ENCODE measurements at places on chromosomes 2 and 18. TPM values are rescaled to one million over a fixed set of nuclear protein-coding genes. Genes with fewer than 3 reads are reported as not detected.

DNA sequence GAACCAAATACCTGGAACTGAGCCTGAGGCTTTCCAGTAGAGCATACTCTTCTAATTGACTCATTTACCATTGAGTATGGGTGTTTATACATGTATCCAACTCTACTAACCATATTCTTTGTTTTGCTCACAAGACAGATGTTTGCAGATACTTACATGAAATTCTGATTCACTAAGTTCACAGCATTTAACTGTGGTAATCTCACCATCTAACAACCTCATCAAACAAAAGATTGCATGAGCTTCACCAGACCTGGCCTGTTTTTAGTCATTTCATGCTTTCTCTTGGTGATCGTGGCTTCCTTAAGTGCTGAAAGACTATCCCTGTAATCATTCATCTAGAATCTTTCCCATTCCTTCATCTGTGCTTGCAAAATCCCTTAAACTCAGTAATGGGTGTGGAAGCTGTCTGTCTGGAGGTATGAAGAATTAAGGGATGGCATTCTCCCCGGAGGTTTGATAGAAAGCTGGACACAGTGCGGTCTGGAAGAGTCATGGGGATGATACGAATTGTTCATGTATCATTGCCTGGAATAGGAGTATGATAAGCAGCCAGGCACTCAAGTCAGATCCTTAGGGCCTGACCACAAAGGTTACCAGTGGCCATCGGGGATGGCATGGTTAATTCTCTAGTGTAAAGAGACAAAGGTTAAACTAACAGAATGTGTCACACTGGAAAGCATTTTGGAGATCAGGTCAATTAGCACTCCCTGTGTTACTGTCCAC is 42.0 kb upstream of the IL1R1 start:
- H3K27me3 ChIP-seq, result peaks cover 5% of the 10 kb centered on the region
- H3K4me1 ChIP-seq, result peaks cover 7% of the 10 kb centered on the region

DNA sequence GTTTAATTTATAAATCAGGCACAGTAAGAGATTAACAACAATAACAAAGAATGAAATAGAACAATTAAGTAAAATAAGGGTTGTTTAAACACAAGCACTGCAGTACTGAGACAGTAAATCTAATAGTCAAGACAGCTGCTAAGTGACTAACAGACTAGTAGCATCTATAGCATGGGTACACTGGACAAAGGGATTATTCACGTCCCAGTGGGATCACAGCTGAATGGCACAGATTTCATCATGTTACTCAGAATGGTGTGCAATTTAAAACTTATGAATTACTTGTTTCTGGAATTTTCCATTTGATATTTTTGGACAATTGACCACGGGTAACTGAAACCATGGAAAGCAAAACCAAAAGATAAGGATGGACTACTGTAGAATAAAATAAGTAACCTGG is 161.9 kb upstream of the DAPL1 start:
- no peak overlapping the region for H3K4me3 ChIP-seq
- no peaks in the 10 kb centered on the region for H3K4me1 ChIP-seq
- DNase-seq, result no peak

DNA sequence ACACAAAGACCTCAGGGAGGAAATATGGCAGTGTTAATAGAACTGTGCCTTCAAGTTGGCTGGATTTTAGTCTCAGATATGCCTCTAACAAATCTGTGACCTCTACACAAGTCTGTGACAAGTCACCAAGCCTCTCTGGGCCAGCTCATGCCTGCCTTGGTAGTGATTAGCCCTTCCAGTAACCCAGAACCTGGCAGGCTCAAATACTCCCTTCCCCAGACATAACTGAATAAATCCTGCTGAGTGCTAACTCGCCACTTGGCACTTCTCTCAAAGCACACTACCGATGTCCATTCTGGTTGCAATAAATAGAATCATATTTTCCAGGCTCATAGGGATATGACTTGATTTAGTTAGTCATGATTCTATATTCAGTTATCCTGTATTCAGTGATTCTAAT is 15.3 kb upstream of the THSD7B start:
- no peaks in the 10 kb centered on the region for H3K4me1 ChIP-seq
- DNase-seq, result no peak

DNA sequence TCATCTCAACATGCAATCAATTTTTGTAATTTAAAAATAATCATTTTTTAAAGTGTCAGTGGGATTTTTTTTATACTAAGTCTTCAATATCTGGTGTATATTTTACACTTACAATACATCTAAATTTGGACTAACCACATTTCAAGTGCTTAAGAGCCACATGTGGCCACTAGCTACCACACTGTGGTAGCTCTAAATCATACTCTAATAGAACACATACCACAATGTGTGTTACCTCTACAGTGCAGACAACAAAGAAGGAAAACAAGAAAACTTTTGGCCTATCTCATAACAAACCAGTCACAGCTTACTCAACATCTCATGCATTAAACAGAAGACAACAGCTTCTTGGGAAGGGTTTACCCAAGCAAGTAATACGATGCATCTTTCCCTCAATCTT is 24.5 kb downstream of the PIAS2 start:
- H3K4me1 ChIP-seq, result peaks cover 7% of the 10 kb centered on the region
- DNase-seq, result no peak
- no peaks in the 10 kb centered on the region for H3K27me3 ChIP-seq
- no peak overlapping the region for H3K4me3 ChIP-seq

DNA sequence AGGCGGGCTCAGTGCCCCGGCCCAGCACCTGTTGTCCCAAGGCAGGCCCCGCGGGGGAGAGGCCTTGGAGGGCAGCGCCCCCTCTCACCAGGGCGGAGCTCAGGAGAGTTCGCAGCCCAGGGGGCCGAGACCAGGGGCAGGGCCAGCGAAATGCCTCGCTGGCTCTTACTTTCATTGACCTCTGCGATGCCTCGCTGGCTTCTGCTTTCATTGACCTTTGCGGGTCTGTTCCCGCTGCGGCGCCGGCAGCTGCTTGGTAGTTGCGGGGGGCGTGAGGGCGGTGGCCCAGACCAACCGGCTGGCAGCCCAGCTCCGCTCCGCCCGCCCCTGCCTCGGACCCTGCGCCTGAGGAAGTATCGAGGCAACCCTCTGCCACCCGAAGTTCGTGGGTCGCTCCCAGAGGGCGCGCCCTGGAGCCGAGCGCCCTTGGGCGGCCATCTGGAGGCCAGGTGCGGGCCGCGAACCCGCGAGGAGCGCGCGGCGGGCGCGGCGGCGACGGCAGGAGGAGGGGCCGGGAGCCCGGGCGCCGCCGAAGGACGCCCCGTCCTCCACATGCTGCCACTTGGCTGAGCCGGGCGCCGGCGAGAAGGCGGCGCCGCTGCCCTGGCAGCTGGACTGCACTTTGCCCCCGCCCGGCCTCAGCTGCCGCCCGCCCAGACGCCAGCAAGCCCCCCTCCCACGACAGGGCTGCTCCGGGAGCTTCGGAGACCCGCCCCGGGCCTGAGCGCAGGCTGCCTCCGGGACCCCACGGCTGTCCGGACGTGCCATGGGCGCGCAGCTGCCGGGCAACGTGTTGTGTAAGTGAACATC is 118.0 kb upstream of the MSTN start:
- no peaks in the 10 kb centered on the region for H3K27me3 ChIP-seq
- no peak overlapping the region for H3K27ac ChIP-seq
- peak overlapping the region; percentile 65 for H3K4me3 ChIP-seq
- peaks cover 16% of the 10 kb centered on the region for H3K4me1 ChIP-seq
- H3K36me3 ChIP-seq, result no peaks in the 10 kb centered on the region
- DNase-seq, result peak; percentile 70

- no peak overlapping the region for H3K4me3 ChIP-seq
- no peaks in the 10 kb centered on the region for H3K4me1 ChIP-seq
- no peak overlapping the region for H3K27ac ChIP-seq
- H3K27me3 ChIP-seq, result no peaks in the 10 kb centered on the region
Observed at GRCh38 chr2:238004077-238004830, 37.4 kb downstream of the UBE2F start.

DNA sequence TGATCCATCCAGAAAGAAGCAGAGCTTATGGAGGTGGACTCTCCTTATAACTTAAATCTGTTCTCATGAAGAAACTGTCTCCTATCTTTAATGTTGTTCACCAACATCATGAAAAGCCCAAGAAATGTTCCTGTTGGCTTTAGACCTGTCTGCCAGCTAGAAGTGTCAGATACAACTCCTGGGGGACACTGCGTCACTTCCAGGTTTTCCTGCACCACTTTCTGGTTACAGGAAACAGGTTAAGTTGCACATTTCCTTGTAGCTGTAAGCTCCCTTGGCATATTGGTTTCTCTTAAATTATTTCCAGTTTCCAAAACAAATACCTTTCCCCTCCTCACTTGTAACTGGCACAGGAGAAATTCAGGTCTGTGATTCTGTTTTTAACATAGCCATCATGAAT is 2.9 kb downstream of the CEP68 start:
- H3K36me3 ChIP-seq, result no peaks in the 10 kb centered on the region
- no peak overlapping the region for H3K27ac ChIP-seq
- DNase-seq, result no peak
- peaks cover 28% of the 10 kb centered on the region for H3K4me1 ChIP-seq
- no peak overlapping the region for H3K4me3 ChIP-seq

GRCh38 chr2:159084384-159085370 is 116.2 kb downstream of the TANC1 start:
- H3K27me3 ChIP-seq, result no peaks in the 10 kb centered on the region
- no peak overlapping the region for H3K4me3 ChIP-seq
- H3K36me3 ChIP-seq, result no peaks in the 10 kb centered on the region
- H3K4me1 ChIP-seq, result peaks cover 8% of the 10 kb centered on the region
- no peak overlapping the region for H3K27ac ChIP-seq
- DNase-seq, result no peak

DNA sequence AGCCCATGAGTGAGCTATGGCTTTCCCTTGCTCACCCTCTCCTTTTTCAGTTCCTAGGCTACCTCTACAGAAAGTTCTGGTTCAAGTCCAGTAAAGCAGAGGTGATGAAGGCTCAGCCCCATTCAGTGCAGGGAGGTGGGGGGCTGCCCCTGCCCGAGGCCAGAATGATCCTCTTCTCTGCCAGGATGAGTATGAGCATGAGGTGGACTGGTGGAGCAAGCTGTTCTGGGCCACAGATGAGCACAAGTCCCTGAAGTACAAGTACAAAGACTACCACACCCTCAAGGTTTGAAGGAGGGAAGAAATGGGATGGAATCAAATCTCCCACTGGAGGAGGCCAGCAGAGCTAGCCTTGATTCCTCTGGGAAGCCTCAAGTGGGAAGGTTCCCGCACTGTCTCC is 42.4 kb downstream of the LMAN2L start:
- no peaks in the 10 kb centered on the region for H3K36me3 ChIP-seq
- H3K27ac ChIP-seq, result no peak overlapping the region
- no peak overlapping the region for H3K4me3 ChIP-seq
- no peaks in the 10 kb centered on the region for H3K27me3 ChIP-seq
- DNase-seq, result no peak

GRCh38 chr2:104850361-104851290 is 3.3 kb upstream of the POU3F3 start:
- H3K27ac ChIP-seq, result no peak overlapping the region
- H3K27me3 ChIP-seq, result peaks cover 69% of the 10 kb centered on the region
- peak; percentile 19 for DNase-seq
- peaks cover 34% of the 10 kb centered on the region for H3K4me1 ChIP-seq
- H3K4me3 ChIP-seq, result no peak overlapping the region
- no peaks in the 10 kb centered on the region for H3K36me3 ChIP-seq

- peaks cover 42% of the 10 kb centered on the region for H3K4me1 ChIP-seq
- H3K27ac ChIP-seq, result peak overlapping the region; percentile 98
- no peaks in the 10 kb centered on the region for H3K27me3 ChIP-seq
- no peaks in the 10 kb centered on the region for H3K36me3 ChIP-seq
- peak overlapping the region; percentile 82 for H3K4me3 ChIP-seq
Observed at GRCh38 chr2:231709981-231710798, 1.9 kb downstream of the PTMA start.

DNA sequence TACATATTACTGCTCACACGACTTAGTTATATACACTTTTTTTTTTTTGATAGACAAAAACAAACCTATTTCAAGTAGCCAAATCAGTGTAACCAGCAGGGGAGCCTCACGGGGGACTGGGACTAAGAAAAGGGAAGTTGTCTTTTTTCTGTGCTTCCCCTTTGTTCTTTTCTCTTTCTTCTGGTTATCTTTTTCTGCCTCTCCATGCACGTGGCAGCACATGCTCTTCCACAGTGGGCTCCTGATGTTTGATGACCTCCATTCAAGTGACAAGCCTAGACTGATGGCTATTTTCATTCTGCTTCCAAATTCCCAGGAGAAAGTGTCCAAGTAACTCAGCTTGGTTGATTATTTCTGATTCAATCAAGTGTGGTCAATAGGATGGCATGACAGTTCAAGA is 98.2 kb upstream of the STK39 start:
- H3K4me1 ChIP-seq, result peaks cover 22% of the 10 kb centered on the region
- H3K27me3 ChIP-seq, result no peaks in the 10 kb centered on the region
- H3K27ac ChIP-seq, result no peak overlapping the region
- H3K4me3 ChIP-seq, result no peak overlapping the region

- no peak overlapping the region for H3K27ac ChIP-seq
- H3K36me3 ChIP-seq, result no peaks in the 10 kb centered on the region
- DNase-seq, result no peak
- no peak overlapping the region for H3K4me3 ChIP-seq
Observed at GRCh38 chr2:71471276-71471675, 17.9 kb downstream of the DYSF start.

DNA sequence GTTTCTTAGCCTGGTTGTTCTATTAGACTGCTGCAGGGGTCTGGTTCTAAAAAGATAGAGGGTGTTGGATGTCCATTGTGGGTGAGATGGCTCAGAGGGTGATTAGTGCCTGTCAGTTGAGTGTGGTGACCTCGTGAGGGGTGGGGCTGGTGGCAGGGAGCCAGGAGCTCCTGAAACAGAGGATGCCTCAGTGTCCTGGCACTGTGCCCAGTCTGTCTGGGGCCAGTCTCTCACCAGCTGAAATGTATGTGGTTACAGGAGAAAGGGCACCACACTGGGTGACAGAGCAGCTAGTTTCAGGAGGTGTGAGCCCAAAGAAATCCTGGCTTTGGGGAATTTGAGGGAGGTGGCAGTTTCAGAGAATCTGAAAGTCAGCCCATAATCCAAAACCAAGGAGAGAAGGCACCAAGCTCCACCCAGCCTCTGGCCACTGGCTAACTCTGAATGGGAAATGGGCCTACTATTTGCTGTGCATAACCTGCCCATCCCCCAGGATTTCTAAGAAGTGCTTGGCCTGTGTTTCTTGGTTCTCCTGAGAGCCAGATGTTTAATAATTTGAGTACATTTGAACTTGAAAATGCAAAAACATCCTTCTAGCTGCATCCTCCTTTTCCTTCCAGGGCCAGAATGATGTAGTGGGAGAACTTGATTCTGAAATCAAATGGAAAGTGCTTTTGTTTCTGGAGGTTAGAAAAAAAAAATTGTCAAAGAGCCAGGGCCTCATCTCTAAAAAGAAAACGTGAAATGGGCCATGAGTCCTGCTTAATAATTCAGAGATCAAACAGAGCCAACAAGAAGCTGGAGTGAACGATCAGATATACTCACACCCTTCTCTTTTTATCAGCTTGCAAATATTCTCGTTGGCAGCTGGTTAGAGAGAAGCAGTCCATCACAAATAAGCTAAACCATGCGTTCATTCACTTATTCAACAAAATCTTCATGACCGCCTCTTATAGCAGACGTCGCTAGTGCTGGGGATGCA is 92.3 kb downstream of the B3GNT2 start:
- H3K4me3 ChIP-seq, result no peak overlapping the region
- no peak for DNase-seq
- H3K27ac ChIP-seq, result no peak overlapping the region
- no peaks in the 10 kb centered on the region for H3K36me3 ChIP-seq
- H3K27me3 ChIP-seq, result no peaks in the 10 kb centered on the region

The RPRM gene
- not detected for total RNA-seq

The LBX2 gene
- 0.97 TPM for total RNA-seq

The NRP2 gene
- total RNA-seq, result 6.8 TPM

The TRIM43B gene
- not detected for total RNA-seq

The EPB41L3 gene
- 0.57 TPM for total RNA-seq

The FSHR gene
- total RNA-seq, result not detected

The CTDSP1 gene
- 204 TPM for total RNA-seq

The GNAL gene
- total RNA-seq, result 0.12 TPM

The CD8B2 gene
- total RNA-seq, result not detected

The CD28 gene
- total RNA-seq, result 0.10 TPM

The RAMP1 gene
- total RNA-seq, result 12.4 TPM
